Sciatic nerve (tissue), 2 donors: ENCODE measurements at places on chromosomes 3 and 15. TPM values are rescaled to one million over a fixed set of nuclear protein-coding genes. Genes with fewer than 3 reads are reported as not detected.

KIF7 gene
- total RNA-seq = 9.2 TPM

CNTN3 gene
- total RNA-seq = 3.7 TPM

CATSPER2 gene
- 12.5 TPM for total RNA-seq

GRCh38 chr3:172355836-172356235, 92.4 kb downstream of the GHSR start:
- DNase-seq = no peak

- peak; percentile 77 for DNase-seq
Measured at GRCh38 chr15:41585127-41586047, 26.4 kb downstream of the TYRO3 start.

GRCh38 chr3:195468841-195469240, 26.0 kb upstream of the ACAP2 start:
- no peak for DNase-seq

DNA sequence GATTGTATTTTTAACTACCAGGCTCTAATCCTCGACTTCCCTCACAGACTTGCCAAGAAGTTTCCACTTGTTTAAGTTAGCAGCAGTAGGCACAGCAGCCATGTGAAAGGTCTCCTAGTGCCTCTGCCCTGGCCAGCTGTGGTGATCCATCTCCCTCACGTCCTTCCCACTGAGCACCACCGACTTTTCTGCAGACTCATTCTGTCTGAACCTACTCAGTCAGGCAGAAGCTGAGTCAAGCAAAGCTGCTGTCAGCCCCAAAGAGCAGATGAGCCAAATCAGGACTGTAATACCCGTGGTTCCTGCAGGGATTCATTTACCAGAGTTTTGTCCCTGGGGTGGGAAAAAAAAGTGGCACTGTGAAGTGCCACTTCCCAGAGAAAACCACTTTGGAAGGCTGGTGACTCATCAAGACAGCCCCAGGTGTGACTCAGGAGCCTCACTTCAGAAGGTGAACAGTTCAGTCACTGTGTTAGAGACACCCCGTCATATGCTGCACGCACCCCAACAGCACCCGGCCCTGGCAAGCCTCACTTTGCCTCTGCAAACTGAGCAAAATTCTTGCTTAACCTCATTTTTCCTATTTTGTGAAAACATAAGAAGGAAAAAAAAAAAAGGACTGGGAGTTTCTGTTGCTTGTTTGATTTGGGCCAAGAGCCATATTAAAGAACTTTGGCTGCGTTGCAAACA, 76.0 kb downstream of the WWTR1 start:
- DNase-seq = no peak

- DNase-seq = no peak
Measured at GRCh38 chr3:127858937-127859336, 36.6 kb upstream of the MGLL start.

DNA sequence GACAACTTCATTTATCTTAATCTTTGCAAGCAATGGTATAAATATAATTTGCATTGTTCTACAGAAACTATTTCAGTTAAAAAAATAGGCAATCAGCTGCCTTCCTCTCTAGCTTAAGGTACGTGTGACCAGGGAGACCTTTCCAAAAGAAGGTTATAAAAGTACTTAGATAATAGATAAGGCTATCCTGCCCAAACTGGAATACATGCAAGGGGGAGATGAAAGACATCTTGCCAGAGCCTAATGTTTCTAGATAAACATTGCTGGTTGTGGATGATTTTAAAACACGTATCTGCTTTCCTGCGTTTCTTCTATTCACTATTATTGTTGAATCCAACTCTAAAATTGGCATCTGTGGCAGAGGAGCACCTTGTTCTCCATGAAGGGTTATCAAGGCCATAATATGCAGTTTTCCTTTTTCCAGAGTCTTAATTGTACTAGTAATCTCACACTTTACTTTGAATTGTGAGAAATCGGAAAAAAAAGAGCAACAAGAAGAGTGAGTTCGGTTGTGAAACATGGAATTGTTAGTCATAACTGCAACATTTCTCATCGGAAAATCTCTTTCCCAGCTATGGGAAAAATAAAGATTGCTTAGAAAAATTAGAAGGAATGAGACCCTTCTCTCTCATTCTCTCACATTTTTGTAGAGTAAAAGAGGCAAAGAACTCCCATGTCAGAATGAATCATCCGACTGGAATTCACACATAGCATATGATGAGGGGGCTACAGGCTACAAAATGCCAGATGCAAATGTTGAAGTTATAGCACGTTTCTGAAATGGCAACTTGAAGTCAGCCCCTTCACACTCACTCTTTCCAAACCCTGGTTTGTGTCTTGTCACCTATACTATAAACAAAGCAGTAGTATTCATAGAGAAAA, 936.1 kb upstream of the NR2F2 start:
- no peak for DNase-seq

DNA sequence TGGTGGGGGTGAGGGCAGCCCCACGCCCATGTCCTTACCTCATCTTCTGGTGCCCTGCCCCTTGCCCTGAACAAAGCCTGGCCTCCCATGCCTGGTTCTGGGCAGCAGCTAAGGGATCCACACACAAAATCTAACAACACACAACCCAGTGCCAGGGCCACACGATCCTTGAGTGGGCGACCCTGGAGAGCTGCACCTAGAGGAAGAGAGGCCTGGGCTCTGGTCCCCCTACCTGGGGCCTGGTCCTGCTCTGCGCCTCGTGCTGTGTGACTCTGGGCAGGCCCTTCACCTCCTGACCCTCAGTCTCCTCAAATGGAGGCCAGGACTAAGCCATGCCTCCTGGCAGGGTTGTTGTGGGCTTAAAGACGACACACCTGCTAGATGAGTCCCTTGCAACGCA, 20.0 kb upstream of the C3orf22 start:
- DNase-seq = no peak

GRCh38 chr3:134004841-134005240, 24.9 kb downstream of the SLCO2A1 start:
- DNase-seq = no peak

DNA sequence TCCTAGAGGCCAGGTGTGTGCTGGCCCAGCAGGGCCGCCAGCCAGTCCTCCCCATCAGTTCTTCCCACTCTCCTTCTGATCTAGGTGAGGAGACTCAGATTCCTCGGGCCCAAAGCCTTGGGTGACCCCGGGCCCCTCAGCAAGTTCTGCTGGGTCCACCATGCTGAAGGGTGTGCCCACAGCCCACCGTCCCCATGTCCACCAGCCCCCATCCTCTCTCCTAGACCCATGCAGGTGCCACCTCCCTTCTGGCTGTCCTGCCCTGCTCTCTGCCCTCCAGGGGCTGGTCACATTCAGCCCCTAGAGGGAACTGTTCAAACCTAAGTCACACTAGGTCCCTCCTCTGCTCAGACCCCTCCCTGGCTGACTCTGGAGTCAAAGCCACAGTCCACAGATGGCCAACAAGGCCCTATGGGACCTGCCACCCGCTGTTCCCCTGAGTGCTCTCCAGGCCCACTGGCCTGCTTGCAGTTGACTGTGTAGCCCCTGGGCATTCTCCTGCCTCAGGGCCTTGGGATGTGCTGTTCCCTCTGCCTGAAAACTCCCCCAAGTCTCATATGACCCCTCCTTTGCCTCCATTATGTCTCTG, 878 bp upstream of the TLR9 start:
- no peak for DNase-seq

GRCh38 chr3:49805367-49805782, 2.3 kb downstream of the INKA1 start:
- peak; percentile 90 for DNase-seq

GRCh38 chr15:65212097-65212496, 824 bp upstream of the CILP start:
- DNase-seq = no peak

DNA sequence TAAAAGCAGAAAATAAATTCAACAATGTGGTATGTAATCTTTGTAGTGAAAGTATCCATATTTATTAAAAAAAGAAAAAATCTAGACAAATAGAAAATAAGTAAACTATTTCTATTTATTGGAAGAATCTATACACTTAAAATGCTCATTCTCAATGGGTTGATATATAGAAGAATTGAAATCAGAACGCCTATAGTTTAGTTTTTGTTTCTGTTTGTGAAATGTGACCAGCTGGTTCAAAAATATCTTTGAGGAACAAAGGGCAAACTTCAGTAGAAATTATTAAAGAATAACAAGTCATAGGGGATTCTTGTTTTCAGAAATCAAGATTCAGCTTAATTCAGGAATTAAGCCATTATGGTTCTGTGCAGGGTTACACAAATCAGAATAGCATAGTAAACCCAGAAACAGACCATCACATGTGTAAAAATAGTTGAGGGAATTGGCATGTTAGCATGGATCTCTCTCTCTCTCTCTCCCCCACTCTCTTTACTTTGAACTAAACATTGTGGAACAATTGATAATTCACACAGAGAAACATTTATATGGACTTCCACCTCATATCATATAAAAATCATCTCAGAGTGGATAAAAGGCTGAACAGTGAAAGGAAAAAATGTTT, 134.0 kb downstream of the CHL1 start:
- no peak for DNase-seq
